ENCODE measurements at places on chromosomes 1 and 21. TPM values are rescaled to one million over a fixed set of nuclear protein-coding genes. Genes with fewer than 3 reads are reported as not detected.

DNA sequence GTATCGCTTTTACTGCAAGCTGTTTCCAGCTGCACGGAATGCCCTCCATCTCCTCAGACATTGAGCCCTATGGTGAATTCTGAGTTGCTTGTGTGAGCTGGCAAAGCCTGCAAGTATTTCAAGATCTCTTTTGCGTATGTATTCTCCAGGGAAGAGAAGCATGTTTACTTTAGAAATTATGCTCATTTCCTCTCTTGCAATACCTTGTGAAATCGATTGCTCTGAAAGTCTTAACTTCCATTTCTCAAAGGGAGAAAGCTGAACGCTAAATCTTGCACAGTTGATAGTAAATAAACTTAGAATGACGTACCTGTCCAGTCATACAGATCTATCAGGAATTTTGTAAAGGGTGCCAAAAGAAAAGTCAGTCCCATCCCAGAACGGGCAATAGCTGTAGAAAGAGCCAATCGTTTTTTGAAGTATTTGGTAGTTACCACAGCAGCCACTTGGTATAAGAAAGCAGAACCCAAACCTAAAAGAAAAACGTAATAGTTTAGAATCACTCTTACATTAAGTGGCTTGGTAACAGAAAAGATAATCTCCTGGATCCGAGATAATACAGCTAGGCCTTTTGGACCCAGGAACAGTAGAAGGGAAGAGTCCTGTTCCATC lies 10.0 kb downstream of the SLC16A4 start:
- DNase-seq = no peak

Gene BTG2
- 4.1 TPM for total RNA-seq

Gene WNT3A
- total RNA-seq = 0.19 TPM

Gene SCP2
- 53.0 TPM for total RNA-seq

DNA sequence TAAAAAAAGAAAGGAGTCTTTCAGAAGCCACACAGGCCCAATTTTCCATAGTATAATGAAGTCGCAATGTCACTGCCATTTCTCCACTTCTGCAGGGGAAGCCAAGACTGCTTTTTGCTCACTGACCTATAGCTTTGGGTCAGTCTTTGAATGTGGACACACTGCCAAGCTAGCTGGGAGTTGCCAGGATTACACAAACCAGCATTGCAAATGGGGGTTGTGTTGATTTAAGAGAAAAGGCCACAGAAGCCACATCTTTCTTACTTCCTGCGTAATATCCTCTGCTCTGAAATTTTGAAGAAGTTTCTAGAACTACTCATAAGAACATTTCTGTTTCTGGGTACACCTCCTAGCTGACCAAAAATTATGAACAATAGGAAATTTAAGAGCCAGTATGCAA lies 45.8 kb upstream of the SAMSN1 start:
- no peak for DNase-seq

All from H1 (cell line).